ENCODE measurements at places on chromosomes 12 and 14.

DNA sequence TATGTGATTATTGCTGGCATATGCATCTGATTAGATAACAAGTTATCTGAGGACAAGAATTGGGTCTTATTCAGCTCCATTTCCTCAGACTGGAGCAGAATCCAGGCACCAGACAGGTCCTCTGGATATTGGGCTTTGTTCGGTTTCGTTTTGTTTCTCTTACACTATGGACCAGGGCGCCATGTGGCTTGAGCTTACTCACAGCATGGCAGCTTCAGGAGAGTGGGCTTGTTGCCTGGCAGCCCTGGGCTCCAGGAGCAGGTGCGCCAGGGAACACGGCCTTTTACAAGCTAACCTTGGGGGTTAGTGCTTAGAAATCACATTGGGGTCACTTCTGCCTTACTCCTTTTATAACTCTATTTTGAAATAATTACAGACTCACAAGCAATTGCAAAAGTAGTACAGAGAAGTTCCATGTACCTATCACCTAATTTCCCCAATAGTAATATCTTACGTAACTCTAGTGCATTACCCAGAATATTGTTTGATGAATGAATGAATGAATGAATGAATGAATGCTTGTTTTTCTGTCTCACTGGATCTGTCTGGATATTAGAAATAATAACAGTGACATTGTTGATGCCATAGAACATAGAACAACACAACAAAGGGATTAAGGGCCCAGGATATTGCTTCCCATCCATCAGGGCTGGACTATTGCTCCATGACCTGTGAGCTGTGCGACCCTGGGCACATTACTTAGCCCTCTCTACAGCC is 39.0 kb downstream of the CMKLR1 start:
- DNase-seq, result no peak

DNA sequence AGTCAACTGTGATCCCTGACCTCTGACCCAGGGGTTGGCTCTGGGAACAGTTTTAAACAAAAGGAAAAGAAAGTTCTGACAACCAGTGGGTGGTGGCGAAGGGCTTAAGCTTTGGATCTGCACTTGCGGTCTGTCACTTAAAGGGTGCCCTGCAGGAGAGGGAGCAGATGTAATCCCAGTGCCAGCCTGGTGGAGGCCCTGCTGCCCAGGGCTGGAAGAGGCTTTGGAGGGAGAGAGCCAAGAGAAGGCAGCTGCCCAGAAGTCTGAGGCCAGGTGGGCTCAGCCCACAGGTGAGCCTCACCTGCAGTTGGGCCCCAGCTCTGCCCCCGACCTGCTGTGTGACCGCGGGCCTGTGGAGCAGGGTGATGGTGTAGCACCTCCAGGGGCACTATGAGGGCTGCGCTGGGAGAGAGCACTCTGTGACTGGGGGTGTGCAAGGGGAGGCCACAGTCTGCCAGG is 19.1 kb downstream of the SH2B3 start:
- no peak for DNase-seq

DNA sequence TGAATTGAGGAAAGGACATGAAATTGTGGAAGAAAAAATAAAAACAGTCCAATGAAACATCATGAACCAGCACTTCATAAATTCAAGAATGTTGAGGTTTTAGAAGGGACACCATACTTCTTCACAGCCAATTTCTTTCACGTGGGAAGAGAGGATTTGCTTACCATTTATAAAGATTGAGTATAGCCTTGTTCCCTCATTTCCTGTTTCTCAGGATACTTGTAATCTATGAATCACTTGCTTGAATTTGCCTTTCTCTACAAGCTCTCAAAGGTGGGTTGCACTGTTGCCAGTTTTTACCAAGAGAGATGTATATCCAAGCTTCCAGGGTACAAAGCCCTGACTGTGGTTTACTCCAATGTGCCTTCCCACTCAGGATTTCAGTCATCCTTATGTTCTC is 116.1 kb downstream of the DUSP6 start:
- DNase-seq, result no peak

GRCh38 chr14:90344331-90345238 is 12.8 kb upstream of the NRDE2 start:
- DNase-seq, result no peak

GRCh38 chr12:78725951-78726580 is 138.5 kb upstream of the SYT1 start:
- DNase-seq, result no peak

Measured in ACHN (cell line).